Activated naive CD4-positive, alpha-beta T cell (primary cell): ENCODE measurements at places on chromosomes 11 and 22.
A peak's percentile ranks its signal among the peaks of the same experiment; 100 is the strongest.

DNA sequence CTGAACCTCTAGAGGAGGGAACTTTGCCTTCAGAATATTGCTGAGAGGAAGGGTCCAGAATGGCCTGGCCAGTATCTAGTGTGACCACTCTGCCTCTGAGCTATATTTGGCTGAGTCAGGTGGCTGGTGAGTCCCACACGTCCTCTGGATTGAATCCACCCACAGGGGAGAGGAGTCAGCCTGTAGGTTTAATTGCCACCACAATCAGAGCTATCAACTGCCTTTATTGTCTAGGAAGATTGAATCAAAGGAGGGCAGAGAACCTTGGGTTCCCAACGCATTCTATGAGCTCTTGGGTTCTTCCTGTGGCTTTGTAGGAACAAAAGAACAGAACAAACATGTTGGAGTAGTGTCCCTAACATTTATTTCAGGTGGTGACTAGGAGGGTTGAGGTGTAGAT lies 67.7 kb downstream of the ST3GAL4 start:
- DNase-seq: no peak

DNA sequence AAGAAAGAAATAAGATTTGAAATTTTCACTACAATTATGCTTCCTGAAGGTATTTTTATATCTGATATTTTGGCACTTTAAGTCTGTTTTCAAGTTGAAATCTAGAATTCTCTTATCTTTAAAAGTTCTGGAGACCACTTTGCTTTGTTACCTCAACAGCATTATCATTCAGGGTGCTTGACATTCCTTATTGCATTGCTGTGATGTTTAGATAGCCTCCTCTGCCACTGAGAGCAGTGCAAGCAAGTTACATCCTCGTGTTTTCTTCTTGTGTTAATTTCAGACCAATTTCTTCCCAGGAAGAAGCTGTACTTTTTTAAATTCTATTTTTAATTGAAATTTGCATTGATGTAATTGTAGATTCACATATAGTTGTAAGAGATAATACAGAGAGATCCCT lies 333.9 kb upstream of the KIRREL3 start:
- no peak for DNase-seq

DNA sequence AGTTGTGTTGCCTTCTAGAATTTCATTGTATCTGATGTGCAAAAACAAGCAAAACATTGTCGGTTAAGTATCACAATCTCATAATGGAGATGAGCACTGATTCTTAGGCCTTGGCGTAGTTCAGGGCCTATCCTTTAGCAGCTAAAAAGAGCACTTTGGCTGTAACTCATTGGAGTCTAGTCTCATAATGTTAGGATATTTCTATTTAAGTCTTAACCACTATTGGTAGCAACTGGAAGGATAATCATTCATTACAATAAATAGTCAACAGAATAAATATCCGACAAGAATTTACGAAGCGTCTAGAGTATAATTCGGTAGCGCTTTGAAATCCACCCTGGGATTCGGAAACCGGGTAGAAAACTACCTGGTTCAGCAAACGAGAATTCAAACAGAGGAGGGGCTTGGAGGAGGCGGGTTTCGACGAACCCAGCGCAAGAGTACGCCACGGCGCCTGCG lies 461 bp upstream of the EED start:
- peak; percentile 79 for DNase-seq

DNA sequence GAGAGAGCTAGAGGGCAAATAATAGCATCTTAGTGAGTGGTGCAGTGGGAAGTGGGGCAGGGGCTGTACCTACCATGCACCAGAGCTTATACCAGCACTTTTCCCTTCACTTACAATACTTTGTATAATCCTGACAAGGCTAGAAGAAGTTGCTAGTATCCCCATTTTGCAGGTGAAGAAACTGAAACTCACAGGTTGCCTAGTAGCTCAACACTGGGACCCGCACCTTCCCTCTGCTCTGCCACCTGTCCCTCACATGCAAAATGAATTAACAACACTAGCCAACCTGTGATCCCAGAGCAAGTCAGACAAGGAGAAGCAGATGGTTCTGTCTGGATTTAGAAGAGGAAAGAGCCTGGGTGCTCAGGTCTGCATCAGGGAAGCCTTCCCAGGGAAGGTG lies 510.4 kb downstream of the BUD13 start:
- no peak for DNase-seq

DNA sequence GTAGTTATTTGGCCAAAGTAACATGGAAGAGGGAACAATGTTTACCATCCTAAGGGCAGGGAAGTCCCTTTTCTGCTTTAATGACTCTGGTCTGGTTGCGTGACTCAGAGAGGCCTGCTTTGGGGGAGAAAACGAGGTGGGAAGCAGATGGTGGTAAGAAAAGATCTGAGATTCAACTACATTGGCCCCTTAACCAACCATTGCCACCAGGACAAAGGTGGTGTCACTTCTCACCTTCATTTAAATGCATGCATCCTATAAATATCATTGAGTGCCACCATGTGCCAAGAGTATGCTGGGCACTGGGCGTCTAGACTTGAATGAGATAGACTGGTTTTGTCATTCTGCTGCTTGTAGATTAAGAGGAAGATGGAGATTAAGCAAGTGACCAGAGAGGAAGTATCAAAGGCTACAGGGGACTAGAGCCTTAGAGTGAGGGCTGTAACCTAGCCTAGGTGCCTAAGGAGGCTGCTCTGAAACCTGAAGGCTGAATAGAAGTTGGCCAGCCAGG lies 3.6 kb upstream of the SORL1 start:
- DNase-seq: no peak

GRCh38 chr11:134541951-134542350 lies 129.9 kb upstream of the B3GAT1 start:
- DNase-seq: no peak

GRCh38 chr11:16979703-16980622 lies 34.3 kb downstream of the PLEKHA7 start:
- no peak for DNase-seq

DNA sequence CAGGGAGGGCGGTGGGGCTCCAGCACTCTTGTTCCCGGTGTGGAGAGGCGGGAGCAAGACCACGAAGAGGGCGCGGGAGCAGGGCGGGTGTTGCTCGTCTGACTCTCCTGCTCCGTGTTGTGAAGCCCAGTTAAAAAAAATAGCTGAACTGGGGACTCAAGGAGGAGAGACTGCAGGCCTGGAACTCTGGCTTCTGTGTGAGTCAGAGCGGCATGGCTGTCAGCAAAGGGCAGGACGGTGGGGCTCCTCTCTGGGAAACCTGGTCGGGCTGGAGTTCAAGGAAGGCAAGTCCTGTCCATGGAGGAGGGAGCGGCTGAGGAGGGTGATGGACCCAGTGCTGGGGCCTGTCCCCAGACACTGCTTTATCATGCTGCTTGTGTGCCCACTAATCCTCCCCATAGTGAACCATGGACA lies 152.3 kb downstream of the FEZ1 start:
- DNase-seq: no peak
